Muscle of arm (tissue), 14 donors: ENCODE measurements at places on chromosomes 2 and 18. TPM values are rescaled to one million over a fixed set of nuclear protein-coding genes. Genes with fewer than 3 reads are reported as not detected.

- DNase-seq = no peak
Observed at GRCh38 chr2:129008055-129008880, 689.6 kb upstream of the HS6ST1 start.

- DNase-seq = peak; percentile 64
Observed at GRCh38 chr2:173692068-173692467, 273.1 kb downstream of the SP3 start.

- DNase-seq = no peak
Observed at GRCh38 chr2:165610591-165611029, 141.1 kb downstream of the CSRNP3 start.

DNA sequence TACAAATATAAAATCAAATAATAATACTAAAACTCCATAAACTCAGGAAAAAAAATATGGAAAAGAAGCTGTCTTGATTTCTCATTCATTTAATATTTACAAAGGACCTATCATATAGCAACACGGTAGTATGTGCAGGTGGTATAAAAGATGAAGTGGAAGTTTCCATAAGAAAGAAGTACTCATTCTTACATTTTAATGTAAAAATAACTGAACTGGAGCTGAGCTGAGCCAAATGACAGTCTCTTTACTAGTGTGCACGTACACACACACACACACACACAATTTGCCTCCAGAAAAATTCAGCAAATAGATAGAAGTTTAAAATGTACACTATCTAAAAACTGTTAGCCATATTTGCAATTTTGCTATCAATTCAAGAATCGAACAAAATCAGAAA lies 54.1 kb downstream of the ASXL2 start:
- DNase-seq = no peak

DNA sequence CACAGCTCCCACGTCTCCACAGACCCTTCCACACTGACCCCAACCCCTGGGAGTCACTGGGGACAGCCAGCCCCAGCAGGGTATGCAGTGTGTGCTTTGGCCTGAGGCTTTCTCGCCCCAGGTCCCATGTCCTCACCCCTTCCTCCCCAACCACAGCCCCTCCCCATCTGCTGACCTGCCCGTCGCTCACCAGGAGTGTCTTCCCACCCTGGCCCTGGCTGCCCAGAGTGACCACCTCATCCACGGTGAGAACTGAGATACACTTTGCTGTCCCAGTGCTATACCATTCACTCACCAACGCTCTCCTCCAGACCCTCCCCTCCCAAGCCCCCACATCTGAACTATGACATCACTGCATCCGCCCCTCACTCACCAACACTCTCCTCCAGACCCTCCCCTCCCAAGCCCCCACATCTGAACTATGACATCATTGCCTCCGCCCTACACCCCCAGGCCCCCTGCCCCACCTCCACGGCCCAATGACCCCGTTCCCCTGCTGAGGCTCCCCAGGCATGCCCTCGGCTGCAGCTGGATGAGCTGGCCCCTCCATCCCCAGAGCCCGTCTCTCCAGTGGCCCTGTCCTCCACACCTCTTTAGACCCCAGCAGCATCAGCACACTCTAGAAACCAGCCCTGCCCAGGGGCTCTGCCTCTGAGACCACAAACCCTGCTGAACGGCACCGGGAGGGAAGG lies 55.2 kb downstream of the ANKMY1 start:
- DNase-seq = no peak

DNA sequence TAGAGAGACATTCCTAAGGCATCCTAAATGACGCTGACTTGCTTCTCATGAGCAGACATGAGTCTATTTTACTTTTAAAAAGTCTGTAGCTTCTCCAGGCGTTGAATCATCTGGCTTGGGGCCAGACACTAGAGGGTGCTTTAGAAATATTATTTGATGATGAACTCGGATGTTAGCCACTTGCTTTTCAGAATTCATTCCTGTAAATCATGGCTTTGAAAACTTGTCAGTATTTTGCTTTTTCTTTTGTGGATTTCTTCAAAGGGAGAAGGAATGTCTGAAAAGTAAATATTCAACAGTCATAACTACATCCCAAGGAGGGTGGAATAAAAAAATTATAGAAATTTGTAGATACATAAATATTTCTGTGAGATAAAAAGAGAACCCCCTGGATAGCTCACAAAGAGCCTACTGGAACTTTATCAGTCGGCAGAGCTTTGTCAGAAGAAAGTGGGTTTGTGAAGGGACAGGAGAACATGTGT lies 370.8 kb downstream of the OSR1 start:
- peak; percentile 87 for DNase-seq

GRCh38 chr18:59631583-59632181 lies 65.5 kb downstream of the CCBE1 start:
- no peak for DNase-seq

DNA sequence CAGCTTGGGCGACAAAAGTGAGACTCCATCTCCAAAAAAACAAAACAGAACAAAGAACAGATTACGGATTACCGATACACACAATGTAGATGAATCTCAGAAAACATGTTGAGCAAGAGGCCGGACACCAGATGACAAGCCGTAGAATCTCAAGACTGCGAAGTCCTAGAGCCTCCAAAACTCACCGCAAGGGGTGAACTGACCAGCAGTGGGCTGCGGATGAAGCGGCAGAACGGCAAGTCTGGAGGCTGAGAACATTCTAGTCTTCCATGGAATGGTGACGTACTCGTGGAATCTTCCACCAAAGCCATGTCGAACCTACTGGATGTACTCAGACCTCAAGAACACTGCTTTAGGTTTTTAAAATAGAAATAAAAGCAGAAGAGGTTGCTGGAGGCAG lies 198.8 kb downstream of the NDUFA10 start:
- no peak for DNase-seq

DNA sequence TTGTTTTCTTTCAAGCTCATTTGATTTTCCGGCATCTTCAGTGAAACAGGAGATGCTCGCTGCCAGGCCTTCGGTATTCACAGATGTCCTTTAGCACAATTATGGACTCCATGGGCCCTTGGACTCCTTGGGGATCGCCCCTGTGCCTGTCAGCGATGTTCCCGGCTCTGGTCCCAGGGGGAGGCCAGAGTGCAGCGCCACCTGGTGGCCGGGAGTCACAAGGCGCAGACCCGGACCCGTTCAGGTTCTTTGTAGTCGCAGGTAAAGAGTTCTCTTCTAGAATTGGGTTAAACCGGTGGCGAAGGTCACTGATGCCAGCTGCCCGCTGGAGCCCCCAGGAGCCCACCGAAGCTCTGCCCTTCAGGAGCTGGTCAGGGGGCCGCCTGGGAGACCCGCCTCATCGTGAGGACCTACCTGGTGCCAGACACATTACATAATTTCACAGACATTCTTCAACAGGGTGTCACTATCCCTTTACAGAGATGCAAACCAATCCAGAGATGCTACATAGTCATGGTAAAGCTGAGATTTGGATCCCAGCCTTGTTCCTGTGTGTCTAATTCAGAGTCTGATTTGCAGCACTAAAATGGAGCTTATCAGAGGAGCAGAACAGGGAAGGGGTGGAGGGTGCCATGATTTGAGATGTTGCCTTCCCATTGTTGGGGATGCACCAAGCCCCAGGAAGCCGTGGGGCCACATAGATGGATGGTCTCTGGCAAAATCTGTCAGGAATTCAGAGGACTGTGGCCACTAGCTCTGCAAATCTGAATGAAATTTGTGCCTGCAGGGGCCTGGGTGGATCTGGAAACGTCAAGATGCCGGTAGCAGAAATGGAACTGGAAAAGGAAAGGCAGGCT lies 6.0 kb upstream of the INPP5D start:
- DNase-seq = no peak

DNA sequence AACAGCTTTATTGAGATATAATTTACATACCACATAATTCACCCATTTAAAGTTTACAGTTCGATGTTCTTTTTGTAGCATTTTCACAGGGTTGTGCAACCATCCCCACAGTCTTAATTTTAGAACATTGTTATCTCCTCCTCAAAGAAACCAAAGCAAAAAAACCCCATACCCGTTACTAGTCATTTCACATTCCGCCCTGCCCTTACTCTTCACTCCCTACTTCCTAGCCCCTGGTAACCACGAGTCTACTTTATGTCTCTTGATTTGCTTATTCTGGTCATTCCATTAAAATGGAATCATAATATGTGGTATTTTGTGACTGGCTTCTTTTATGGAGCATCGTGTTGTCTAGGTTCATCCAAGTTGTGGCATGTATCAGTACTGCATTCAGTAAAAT lies 137.7 kb downstream of the TANC1 start:
- no peak for DNase-seq

DNA sequence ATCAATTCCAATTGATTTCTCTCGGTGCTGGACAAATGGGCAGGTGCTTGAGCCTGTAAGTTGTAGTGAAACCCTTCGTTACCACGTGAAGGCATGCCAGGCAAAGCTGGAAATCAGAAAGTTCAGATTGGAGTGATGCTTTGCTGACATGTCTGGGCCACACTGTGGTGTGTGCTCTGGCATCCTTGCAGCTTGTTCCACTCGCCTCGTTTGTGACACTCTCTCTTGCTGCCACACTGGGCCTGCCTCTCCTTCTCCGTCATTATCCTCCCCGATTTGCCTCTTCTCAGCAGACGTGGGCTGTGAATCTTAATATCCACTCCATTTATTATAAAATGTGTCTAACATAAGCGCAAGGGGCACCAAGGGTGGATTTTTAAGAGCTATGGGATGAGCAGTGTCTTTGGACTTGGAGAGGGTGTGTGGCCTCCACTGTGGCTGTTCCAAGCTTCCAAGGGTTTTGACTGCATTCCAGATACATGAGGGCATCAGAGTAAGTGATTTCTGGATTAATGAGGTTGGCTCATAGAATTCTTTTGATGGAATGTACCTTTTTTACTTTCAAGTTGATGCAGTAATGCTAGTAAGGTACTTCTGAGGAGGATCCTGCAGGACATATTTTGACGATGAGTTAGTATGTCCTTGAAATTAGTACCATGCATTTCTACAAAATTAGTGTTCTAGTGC lies 238.8 kb downstream of the TPGS2 start:
- no peak for DNase-seq

- DNase-seq = peak; percentile 18
Observed at GRCh38 chr2:12424809-12425208, 291.9 kb upstream of the TRIB2 start.

DNA sequence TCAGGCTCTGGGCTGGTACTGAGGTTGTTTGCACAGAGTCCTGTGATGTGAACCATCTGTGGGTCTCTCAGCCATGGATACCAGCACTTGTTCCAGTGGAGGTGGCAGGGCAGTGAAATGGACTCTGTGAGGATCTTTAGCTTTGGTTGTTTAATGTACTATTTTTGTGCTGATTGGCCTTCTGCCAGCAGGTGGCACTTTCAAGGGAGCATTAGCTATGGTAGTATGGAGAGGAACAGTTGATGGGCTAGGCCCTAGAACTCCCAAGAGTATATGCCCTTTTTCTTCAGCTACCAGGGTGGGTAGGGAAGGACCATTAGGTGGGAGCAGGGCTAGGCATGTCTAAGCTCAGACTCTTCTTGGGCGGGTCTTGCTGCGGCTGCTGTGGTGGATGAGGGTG lies 257.0 kb upstream of the GYPC start:
- no peak for DNase-seq

DNA sequence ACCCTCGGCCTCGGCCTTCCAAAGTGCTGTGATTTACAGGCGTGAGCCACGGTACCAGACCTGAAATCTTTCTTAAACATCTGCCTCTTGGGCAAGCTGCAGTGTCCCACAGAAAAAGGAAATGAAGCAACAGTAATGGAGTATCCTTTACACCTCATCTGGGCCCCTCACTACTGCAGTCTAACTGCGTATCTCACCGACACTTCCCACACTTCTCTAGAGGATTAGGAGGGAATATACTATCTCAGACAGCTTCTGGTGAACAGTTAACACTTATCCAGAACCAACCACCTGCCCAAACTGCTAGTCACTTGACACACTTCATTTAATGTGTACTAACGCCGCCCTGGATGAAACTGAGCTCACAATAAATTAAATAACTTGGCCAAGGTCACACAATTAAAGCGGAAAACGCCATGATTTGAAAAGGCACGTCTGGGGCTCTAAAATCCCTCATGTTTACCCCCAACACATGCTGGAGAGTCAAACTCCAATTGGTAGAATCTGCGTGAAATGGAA lies 993 bp downstream of the COX7A2L start:
- no peak for DNase-seq

DNA sequence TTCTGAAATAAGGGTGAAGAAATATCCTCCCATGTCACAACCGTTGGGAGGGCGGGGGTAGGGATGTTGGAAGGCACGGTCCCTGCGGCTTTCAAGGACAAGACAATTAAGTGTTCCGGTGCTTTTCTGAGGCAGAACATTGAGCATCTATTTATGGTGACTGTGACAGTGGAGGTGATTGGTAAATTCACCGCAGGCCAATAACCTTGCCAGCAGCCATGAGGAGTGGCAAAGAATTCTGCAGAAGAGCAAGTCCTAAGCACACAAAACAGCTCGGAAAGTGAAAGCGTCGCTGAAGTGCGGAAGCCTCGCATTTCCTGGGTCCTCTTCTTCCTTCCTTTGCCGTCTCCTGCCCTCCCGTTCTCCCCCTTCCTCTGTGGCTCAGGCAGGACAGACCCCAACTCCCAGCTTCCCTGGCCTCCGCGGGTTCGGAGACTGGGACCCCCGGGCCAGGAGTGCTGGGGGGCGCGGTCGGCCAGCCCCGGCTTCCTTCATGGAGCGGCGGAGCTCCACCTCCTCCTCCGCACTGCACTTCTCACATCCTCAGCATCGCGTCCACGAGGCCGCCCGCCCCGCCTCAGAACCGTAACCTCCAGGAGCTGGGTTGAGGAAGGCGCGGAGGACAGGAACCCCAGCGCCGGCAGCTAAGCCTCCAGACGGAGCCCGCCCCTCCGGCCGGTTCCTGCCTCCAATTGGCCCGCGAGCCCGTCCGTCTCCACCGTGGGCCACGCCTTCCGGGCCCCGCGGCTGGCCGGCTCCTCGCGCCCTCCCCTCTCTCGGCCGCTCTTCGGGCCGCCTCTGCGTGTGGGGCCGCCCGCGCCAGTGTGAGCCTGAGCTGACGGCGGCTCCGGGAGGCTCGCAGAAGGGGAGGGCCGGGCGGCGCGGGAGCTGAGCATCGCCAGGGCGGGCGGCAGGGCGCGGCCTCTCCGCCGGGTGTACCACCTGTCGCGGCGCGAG lies at the start of gene ME2:
ME2 (plus strand) TSS at position 774 of the 957 bp plus-strand sequence. CDS start 16,703 bp downstream, outside the sequence.
- DNase-seq = peak; percentile 94

- DNase-seq = no peak
Observed at GRCh38 chr2:11740723-11741122, 5.7 kb upstream of the LPIN1 start.

Gene MSH6
- polyA plus RNA-seq = 55.7 TPM

Gene ACOXL
- not detected for polyA plus RNA-seq

Gene PLGLB1
- 9.3 TPM for polyA plus RNA-seq

Gene GAREM1
- 8.0 TPM for polyA plus RNA-seq

Gene CFC1
- not detected for polyA plus RNA-seq

Gene ERFE
- polyA plus RNA-seq = 11.5 TPM

Gene UGT1A8
- not detected for polyA plus RNA-seq
